Activated naive CD8-positive, alpha-beta T cell treated with anti-CD3 and anti-CD28 coated beads for 36 hours (primary cell): ENCODE measurements at places on chromosomes 4 and X.

DNA sequence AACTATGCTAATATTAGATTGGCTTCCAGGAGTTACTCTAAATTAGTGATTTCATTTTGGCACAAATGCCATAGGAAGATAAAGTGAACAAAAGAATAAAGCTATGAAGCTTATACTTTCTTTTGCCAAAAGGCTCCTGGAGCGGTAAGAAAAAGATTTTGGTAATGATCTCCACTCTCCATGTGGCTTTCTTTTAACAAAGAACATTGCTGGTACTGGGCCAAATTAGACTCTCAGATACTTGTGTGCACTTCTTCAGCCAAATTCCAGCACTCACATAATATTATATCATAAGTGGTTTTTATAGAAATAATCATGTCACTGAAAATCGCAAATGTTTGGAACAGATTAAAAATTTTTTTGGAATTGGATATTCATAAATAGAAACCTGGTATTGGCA lies 142.4 kb upstream of the FGF13 start:
- DNase-seq, result no peak

DNA sequence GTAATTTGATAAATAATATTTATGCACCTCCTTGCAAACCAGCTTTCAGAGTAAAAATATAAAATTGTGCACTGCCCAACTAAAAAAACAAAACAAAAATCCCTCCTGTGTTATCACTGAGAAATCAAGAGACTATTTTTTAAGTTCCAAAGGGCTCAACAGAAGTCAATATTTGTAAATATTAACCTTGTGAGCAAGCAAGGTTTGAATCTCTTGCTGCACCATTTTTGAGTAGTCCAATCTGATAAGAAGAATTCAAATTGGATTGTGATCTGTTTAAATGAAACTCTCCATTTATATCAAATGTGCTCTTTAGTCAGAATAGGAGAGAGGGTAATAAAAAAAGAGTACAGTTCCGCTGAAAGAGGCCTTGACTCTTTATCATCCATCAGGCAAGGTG lies 520.2 kb downstream of the RAB28 start:
- no peak for DNase-seq

- DNase-seq, result no peak
These were observed 15.1 kb upstream of the TNIP2 start for GRCh38 chr4:2771264-2771663.

DNA sequence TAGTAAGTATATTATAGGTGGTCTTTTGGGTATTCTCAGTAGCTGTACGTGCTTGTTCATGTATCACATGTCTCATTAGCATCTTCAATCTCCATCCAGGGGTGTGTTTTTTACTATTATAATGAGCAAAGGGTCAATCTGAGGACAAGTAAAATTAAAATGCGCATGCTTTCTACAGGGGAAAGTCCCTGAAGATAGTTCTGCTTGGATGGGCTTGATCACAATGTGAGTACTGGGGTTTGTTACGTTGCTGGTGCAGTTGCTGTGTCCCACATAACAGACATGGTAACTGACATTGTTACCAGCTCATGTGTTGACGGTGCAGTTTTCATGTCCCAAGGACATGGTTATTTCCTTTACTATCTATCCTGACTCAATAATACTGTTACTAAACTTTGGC lies 65.9 kb downstream of the UCHL1 start:
- DNase-seq, result no peak

- DNase-seq, result no peak
These were observed 212.6 kb upstream of the GK2 start for GRCh38 chr4:79620617-79621016.

- no peak for DNase-seq
These were observed 125.7 kb downstream of the CRLF2 start for GRCh38 chrX:1086444-1087409.

GRCh38 chr4:154502111-154502510 lies 10.5 kb upstream of the DCHS2 start:
- DNase-seq, result no peak

GRCh38 chr4:89177807-89178206 lies 66.5 kb downstream of the TIGD2 start:
- DNase-seq, result no peak

DNA sequence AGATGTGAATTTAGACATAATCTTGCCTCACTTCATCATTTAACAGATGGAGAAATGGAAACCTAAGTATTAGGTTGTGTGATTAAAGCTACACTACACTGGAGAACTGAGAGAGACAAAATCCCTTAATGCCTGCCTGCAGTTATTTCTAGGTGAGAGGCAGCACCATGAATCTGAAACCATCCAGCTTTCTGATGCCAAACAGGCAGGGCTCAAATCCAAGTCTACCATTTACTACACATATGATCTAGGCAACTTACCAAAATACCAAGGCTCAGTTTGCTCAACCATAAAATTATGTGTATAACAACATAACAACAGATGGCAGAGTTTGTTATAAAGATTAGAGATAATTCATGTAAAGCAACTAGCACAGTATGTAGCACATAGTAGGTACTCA lies 38.7 kb downstream of the GABRA4 start:
- DNase-seq, result no peak

- no peak for DNase-seq
These were observed 66.6 kb downstream of the FBXO8 start for GRCh38 chr4:174216799-174217272.

DNA sequence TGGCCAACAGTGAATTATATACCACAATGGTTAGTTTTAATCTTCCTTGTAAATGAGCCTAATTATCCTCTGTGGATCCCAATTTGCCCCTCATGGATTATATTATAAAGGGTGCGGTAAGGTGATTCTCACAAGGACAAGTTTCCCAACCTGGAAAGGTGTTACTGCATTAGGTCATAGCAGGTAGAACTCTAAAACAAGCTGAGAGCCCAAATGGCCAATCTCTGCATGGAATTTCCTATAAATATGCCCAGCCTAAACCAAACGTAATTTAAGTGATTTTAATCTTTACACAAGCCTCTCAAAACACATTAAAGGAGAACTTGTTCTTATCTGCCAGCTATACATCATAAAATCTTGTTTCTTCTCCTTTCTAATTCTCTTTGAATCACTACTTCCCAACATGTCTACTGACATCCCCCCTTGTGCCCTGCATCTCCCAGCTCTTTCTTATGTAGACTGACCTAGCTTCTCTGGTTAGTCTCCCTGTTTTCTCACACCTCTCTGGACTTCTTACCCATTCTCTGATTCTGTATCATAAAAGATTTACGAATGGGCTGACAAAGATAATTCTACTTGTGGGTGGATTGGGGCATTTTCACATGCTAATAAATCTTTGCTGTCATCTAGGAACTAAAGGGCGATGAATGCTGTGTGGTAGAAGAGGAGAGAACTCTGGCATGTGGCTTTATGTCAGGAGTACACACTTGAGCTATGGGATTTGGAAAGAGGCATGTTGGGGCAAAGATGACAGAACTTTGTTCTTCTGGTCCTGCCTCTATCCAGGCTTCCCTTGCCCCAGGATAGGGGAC lies 94.3 kb upstream of the PGRMC2 start:
- DNase-seq, result no peak

DNA sequence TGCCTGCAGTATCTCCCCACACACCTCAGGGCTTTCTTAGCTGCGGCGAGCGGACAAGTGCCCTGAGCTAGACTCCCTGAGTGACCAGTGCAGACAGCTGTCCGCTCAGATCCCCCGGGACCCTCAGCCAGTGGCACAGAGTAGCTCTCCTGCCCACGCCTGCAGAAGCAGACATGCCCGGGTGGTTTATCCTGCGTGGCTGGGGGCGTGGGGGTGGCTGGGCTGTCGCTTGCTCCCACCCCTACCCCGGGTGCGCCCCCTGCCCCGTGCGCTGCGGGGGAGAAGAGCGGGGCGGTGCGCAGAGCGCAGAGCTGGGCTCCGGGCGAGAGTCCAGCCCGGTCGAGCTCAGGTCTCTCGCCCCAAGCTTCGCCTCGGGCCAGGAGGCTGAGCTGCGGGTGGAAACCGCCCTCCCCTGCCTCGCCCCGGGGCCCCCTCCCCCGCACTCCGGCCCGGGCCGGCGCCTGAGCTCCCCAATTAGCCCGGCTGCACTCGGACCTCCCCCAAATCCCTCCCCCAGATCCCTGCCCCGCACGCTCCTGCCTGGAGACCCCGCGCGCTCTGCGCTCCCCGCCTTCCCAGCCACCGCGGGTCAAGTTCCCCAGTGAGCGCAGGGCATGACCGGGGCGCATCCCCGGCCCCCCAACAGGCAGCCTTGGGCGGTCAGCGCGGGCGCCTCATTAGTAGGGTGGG lies 11.7 kb upstream of the SHOX start:
- DNase-seq, result no peak

DNA sequence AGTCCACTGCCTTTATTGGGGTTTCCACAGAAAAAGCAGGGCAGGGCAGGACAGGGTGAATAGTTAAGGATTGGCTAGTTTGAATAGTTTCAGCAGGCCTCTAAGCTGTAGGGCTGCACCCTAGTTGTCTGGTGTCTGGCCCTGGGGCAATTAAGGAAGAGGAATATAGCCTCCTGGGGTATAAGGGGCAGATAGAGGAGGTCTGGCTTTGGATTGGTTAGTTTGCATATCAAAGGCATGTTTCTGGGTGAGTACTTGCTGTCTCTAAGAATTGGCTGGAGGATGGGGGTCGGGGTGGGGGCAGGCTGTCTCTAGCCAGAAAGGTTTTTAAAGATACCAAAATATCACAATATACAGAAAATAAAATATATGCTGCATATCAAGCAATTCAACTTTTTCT lies 100.4 kb downstream of the TMEM164 start:
- no peak for DNase-seq

- DNase-seq, result no peak
These were observed 90.6 kb upstream of the CBR4 start for GRCh38 chr4:169100670-169101101.

DNA sequence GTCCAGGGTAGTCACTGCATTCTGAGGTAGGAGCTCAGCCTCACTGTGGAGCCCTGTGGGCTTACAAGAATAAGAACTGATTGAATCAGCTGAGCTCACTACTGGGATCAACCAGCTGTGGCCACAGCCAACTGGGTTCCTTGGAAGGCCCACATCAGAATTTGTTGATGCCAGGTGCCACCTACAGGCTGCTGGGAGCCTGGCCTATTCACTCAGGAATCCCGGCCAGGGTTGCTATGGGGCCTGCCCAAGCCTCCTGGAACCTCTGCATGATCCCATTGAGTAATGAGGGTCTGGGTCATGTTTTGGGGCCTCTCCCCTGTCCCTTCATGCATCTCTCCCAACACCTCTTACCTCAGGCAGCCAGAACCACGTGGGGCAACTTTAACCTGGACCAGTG lies 53.9 kb upstream of the KIAA1210 start:
- DNase-seq, result no peak
